Peyer's patch (tissue), 4 donors: ENCODE measurements at places on chromosomes 2 and 18. TPM values are rescaled to one million over a fixed set of nuclear protein-coding genes. Genes with fewer than 3 reads are reported as not detected.
A peak's percentile ranks its signal among the peaks of the same experiment; 100 is the strongest.

- DNase-seq, result no peak
Observed at GRCh38 chr2:55581874-55582547, 35.4 kb downstream of the PPP4R3B start.

DNA sequence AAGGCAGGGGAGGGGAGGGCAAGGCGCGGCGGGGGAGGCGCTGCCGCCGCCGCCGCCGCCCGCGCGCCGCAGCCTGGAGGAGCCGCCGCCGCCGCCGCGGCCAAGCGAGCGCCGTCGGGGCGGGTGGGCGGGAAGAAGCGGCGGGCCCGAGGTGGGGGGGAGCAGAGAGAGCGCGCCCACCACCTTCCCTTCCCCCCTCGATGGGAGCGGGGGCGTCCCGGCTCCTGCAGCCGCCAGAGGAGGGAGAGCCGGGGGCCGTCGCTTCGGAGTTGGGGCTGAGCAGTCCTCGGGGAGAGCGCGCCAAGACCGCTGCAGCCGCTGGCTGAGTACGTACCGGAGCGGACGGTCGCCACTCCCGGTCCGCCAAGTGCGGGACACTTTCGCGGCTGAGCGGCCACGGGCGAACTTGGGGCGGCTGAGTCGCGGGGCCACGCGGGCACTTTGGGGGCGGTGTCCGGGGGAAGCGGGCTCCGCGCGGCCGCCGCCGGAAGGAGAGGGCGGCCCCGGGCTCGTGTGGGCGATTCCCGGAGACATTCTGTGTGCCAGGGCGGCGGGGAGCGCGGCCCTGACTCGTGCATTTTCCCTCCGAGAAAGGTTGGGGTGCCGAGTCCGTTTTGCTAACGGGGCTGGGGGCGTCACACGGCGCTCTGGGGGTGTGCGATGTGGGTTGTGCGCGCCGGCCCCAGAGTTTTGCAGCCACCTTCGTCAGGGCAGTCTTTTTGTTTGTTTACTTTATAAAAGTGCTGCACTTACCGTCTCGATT, at the start of gene NAB1:
Gene NAB1 (plus strand): TSS at position 49 of the 763 bp plus-strand sequence. CDS start 10,094 bp downstream, outside the sequence.
- no peaks in the 10 kb centered on the region for H3K36me3 ChIP-seq
- peak within 1 kb of the TSS; percentile 91 for H3K4me3 ChIP-seq
- peak; percentile 72 for DNase-seq
- H3K27ac ChIP-seq, result peak within 1 kb of the TSS; percentile 86
- H3K4me1 ChIP-seq, result peaks cover 13% of the 10 kb centered on the region

DNA sequence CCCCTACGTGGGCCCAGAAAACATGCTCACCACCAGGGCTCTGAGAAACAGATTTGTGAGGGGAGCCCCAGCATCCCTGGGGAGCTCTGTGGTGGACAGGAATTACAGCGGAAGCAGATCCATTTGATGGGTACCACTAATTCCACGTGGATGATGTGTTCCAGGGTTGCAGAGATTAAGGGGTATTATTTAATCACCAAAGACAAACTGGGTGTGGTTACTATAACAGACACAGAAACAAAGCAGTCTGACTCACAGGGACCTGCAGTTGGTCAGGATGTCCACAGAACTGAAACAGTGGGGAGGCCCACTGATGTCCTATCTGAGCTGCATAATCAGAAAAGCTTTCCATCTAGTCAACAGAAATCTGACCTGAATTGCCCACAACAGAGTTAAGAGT, 65.8 kb downstream of the PSMG2 start:
- no peak overlapping the region for H3K4me3 ChIP-seq
- DNase-seq, result no peak
- no peak overlapping the region for H3K27ac ChIP-seq
- H3K27me3 ChIP-seq, result no peaks in the 10 kb centered on the region
- no peaks in the 10 kb centered on the region for H3K36me3 ChIP-seq

DNA sequence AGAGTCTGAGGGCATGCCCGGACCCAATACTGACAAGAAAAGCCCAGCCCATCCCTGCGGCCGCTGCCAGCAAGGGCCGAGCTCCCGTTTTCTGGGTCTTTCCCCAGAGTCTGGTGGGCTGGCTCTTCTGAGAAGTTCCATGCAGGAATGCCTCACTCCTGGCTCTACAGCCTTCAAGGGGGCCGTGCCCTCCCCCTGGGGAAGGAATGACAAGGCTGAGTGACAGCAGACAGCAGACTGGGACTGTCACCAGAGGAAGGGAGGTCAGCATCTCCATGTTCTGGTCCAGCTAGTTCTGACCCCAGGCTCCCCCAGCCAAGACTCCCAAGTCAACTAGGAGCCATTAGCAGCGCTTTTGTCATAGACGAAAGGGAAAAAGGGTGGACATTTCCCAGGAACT, 13.0 kb upstream of the SEMA4C start:
- no peaks in the 10 kb centered on the region for H3K36me3 ChIP-seq
- H3K4me1 ChIP-seq, result peaks cover 13% of the 10 kb centered on the region
- H3K4me3 ChIP-seq, result no peak overlapping the region

SERPINB10 gene
- not detected for total RNA-seq

ANKRD29 gene
- total RNA-seq, result 4.0 TPM
